ENCODE measurements at places on chromosomes 13 and 19.

DNA sequence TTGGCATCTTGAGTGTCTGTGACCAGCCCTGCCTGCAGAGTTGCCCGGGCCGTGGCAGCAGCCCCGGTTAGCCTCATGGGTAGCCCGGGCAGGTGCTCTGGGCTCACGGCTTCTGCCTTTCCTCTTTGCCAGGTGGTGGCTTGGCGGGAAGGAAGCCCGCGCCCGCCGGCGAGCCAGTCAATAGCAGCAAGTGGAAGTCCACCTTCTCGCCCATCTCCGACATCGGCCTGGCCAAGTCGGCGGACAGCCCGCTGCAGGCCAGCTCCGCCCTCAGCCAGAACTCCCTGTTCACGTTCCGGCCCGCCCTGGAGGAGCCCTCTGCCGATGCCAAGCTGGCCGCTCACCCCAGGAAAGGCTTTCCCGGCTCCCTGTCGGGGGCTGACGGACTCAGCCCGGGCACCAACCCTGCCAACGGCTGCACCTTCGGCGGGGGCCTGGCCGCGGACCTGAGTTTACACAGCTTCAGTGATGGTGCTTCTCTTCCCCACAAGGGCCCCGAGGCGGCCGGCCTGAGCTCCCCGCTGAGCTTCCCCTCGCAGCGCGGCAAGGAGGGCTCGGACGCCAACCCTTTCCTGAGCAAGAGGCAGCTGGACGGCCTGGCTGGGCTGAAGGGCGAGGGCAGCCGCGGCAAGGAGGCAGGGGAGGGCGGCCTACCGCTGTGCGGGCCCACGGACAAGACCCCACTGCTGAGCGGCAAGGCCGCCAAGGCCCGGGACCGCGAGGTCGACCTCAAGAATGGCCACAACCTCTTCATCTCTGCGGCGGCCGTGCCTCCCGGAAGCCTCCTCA lies 9.9 kb downstream of the PLEKHJ1 start:
- no peak for DNase-seq

- no peak for DNase-seq
These were observed 173.6 kb downstream of the NDFIP2 start for GRCh38 chr13:79654520-79654919.

DNA sequence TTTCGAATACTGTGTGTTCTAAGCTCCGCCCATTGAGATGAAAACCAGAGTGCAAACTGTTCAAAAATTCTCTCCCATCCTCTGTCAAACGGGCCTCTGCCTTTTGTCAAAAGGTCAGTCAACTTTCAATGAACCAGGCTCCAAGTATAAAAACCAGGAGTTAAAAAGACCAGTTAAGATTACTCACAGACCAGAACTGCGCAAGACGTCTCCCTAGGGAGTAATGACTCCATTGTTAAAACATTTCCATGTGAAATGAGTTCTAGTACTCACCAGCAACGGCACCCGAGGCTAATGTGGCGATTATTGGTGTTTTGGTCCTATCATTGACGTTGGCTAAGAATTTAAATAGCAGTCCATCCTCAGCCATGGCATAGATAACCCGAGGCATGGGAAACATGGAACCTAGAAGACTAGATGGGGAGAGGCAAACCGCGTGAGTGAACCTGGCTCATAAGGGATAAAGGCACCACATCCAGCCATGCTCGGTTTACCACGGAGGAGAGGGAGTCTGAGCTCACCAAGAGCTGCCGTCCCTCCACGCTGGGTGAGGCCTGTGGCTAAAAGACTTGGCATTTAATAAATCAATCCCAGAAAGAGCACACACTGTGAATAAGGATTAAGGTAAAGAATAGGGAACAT lies 73.3 kb downstream of the SLC7A1 start:
- DNase-seq = no peak

- no peak for DNase-seq
These were observed 29.1 kb upstream of the POP4 start for GRCh38 chr19:29576761-29577648.

- DNase-seq = no peak
These were observed 855 bp downstream of the LYL1 start for GRCh38 chr19:13101590-13102415.

GRCh38 chr13:111252446-111253364 lies 67.7 kb upstream of the TEX29 start:
- no peak for DNase-seq

- DNase-seq = no peak
These were observed 28.9 kb upstream of the CYSLTR2 start for GRCh38 chr13:48624858-48625257.

Data from keratinocyte (primary cell).